Right forelimb (tissue), 1 donor: ENCODE measurements at places on chromosomes 2 and 18.

DNA sequence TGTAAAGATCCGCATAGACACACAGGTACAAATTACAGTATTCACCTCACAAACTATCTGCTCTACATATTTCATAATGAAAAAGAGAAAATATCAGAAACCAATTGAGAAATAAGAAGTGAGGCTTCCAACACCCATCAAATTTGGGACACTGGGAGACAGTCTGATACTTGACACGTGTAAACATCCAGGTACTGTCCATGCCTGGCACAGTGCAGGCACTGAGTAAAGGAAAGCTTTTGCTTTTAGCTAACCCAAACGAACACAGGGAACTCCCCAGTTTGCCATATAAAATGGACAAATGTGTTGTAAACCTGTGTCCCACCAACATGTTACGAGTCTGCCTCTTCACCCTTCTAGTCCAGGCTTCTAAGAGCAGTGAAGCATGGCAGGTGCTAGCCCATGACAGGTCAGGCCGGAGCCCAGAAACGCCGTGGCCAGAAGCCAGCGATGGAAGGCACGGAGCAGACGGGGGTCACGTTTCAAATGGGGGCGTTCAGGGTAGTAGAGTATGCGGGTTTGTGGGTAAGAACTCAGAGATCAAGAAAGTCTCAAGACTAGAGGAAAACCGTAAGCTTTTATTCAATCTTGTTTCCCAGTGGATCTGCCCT, 27.0 kb downstream of the CDH2 start:
- no peak for DNase-seq

DNA sequence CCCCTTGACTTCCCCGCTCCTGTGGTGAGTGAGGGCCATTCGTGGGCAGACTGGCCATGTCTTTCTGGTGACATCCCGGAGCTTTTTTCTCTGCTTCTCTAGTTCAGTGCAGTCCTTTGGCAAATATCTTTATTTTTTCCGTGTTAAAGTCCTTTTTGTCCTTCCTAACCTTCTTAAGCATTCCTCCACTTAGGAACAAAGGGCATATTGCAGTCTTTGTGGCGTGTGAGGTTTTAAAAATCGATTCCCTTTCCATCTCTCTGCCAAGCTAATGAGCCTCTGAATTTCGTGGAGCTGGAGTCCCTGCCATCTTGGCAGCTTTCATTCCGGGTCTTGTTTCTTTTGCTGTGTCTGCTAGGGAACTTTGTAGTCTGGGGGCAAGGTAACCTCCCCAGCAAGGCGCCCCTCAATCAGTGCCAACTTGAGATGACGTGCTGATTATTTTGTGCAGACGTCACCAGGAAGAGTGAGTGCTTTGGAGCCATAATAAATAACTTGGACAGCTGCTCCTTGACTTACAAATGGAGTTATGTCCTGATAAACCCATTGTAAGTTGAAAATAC, 5.1 kb downstream of the CNNM3 start:
- no peak for DNase-seq

- peak; percentile 77 for DNase-seq
These were observed 868 bp downstream of the INO80D start for GRCh38 chr2:206084870-206085741.

- DNase-seq, result peak; percentile 64
These were observed 143.0 kb downstream of the ZNF516 start for GRCh38 chr18:76351961-76352581.

- no peak for DNase-seq
These were observed 638 bp downstream of the ST3GAL5 start for GRCh38 chr2:85888020-85888683.
